ENCODE measurements at places on chromosomes 12 and 14. TPM values are rescaled to one million over a fixed set of nuclear protein-coding genes. Genes with fewer than 3 reads are reported as not detected.

GRCh38 chr14:32137892-32138291 is 60.8 kb downstream of the ARHGAP5 start:
- DNase-seq = no peak

- DNase-seq = no peak
Measured at GRCh38 chr12:62963486-62964041, 28.6 kb upstream of the PPM1H start.

DNA sequence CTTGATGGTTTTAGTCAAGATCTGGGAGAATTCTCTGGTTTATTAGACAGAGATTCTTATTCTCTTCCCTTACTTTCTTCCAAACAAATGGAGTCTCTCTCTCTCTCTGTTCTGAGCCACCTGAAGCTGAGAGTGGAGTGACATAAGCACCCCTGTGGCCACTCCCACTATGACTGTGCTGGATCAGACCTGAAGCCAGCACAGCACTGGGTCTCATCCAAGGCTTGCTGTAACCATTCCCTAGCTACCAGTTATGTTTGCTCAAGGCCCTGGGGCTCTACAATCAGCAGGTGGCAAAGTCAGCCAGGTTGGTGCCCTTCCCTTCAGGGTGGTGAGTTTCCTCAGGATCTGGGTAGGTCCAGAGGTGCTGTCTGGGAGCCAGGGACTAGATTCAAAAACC is 568.5 kb downstream of the AACS start:
- no peak for DNase-seq

GRCh38 chr14:69259527-69260189 is at the start of gene GALNT16:
Gene GALNT16, plus strand, starts transcription at chr14:69260158. Its CDS starts 133 bp downstream, at chr14:69260291.
- no peak for DNase-seq

DNA sequence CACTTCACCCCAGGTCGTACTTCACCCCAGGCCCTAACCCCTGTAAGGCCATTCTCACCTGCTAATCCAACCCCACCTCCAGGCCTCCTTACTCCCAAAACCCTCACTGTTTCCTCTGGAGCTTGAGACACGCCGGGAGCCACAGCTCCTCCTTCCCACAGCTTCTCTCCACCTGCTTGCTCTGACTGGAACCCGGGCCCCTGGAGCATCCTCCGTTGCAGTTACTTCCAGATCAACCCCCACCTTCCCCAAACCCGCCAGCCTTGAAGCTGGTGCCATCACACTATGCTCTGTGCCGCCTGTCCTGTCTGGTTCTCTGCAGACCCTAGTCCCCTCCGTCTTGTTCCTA is 34.6 kb upstream of the PPP2R5C start:
- no peak for DNase-seq

DNA sequence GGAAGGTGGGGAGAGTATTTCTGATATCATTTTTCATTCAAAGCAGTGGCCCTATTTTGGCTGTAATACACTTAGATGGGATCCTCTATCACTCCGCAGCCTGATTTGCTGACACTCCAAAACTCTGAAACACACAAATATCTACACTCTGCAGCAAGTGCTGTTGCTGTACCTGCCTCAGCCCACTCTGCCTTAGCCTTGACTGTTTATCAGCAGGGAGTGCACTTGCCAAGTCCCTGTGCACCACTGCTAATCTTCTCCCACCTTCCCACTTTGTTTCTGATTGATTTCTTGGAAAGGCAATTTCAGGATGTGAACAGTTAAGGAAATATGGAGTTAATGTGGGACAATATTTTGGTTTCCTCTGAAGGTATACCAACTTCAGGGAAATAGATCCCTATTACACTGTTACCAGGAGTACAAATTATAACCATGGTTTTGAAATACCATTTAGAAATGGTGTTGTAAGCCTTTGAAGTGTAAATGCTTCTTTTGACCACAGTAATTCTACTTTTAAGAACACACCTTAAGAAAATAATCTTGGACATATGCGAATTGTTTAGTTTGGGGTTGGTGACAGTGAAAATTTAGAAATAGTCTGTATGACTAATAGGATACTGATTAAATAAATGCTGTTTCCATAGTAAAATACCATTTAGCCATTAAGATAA is 59.3 kb downstream of the MBIP start:
- DNase-seq = no peak

GRCh38 chr14:101177301-101177971 is 273.9 kb upstream of the RTL1 start:
- no peak for DNase-seq

The FAM186B gene
- total RNA-seq = 0.23 TPM

The RHOJ gene
- total RNA-seq = 8.0 TPM

The SYCP3 gene
- not detected for total RNA-seq

The PLA2G1B gene
- total RNA-seq = not detected
